ENCODE measurements at places on chromosomes 4 and X.

DNA sequence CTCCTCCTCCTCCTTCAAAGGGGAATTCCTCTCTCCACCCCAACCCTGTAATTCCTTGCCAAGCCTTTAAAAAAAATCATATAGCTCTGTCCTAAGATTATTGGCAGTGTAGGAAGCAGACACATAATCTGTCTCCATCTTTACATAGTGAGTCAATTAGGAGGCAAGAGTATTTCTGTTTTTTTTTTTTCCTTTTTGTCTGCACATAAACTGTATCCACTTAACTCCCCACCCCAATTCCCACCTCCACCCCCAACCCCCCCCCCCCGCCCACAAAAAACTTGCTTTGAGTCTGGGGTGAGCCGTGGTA, 182.5 kb downstream of the RASL11B start:
- no peak for DNase-seq

DNA sequence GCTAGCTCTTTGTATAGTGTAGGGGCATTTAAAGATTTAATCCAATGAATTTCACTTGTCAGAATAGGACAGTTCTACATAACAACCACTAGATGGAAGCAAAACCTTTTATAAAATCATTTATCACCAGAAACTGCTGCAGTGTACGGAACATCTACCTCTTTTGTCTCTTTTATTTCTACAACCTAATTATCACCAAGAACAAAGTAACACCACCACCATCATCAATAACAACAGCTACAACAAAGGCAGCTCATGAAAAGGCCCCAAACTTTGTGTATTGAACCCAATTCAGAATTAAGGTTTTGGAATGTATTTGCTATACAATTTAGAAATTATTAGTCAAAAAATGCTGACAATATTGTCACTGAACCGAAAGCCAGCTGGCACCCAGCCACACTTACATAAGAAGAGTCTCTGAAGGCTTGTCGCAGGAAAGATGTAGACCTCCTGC, 260.9 kb upstream of the RPS6KA3 start:
- DNase-seq = no peak

GRCh38 chrX:3631196-3631595, 82.3 kb downstream of the PRKX start:
- DNase-seq = no peak

GRCh38 chr4:86845593-86845992, 3.6 kb downstream of the SLC10A6 start:
- DNase-seq = no peak

- no peak for DNase-seq
These were observed 13.8 kb downstream of the PNMA6E start for GRCh38 chrX:153387345-153387744.

GRCh38 chr4:173343832-173344397, 9.8 kb upstream of the HMGB2 start:
- no peak for DNase-seq

GRCh38 chr4:178037459-178038214, 595.4 kb upstream of the AGA start:
- DNase-seq = no peak

GRCh38 chr4:183240581-183241321, 79.3 kb downstream of the CLDN22 start:
- DNase-seq = no peak

DNA sequence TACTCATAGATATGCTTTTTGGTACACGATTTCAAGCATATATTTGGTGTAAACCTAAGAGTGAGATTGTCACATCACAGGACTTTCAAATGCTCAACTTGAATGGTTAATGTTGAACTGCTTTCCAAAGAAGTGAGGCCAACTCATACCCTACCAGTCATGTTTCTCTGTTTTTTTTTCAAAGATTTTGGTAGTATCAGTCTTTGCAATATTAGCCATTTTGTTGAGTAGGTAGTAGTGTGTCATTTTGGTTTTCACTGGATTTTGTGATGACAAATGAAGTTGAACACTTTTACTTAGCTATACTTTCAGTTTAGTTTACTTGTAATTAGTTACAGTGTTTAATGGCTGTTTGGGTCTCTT, 12.5 kb upstream of the HS3ST1 start:
- no peak for DNase-seq

GRCh38 chr4:112982680-112983079, 66.8 kb upstream of the ANK2 start:
- DNase-seq = no peak

DNA sequence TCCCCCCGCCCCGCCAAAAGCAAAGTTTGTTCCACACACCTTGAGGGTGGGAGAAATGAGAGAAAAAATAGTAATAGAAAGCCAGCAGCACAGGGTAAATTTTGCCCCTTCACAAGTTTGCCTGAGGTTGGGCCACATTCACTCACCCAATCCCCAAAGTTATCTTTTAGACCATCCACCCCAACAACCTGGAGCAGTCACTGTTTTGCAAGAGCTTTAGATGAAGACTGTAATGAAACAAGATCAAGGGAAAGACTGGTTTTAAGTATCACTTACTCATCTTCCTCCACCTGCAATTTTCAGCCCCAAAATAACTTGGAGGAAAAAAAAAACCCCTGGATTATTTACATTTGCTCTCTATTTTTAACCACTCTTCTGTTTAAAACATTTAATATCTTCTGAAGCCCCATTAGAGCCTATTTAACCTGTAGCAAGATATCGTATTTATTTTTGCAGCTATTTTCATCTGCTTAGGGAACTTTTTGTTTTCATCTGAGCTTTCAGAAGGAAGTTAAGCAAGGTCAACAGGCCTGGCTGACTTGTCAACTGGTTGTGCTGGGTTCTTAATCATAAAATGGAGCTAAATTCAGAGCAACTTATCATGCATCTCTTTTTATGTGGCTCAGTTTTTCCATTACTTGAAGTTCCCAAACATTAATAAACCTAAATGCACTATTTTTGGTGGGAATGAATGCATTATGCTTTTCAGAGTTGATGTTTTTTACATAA, 24.6 kb upstream of the TBL1X start:
- no peak for DNase-seq

GRCh38 chrX:16772460-16772859, 13.8 kb upstream of the TXLNG start:
- DNase-seq = no peak

- no peak for DNase-seq
These were observed 1011.1 kb upstream of the HS3ST1 start for GRCh38 chr4:12439633-12440305.

- no peak for DNase-seq
These were observed 33.8 kb upstream of the FAT4 start for GRCh38 chr4:125280892-125281403.

DNA sequence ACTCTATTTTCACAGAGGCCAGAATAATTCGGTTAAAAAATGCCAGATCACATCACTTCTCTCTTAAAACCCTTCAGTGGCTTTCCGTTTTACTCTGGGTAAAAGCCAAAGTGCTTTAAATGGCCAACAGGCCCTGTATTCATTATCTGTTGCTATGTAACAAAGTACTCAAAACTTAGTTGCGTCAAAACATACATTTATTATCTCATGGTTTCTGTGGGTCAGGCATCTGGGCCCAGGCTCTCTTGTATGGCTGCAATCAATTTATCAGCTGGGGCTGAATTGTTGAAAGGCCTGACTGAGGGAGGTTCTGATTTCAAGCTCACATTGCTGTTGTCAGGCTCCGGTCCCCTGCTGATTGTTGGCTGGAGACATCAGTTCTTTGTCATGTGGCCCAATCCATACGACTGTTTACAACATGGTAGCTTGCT, 72.7 kb upstream of the H2AZ1 start:
- no peak for DNase-seq

- no peak for DNase-seq
These were observed 830 bp upstream of the SHROOM2 start for GRCh38 chrX:9785254-9785943.
